ENCODE measurements at places on chromosomes 3 and 15.

- no peak for DNase-seq
Observed at GRCh38 chr3:44957986-44958385, 18.0 kb downstream of the ZDHHC3 start.

DNA sequence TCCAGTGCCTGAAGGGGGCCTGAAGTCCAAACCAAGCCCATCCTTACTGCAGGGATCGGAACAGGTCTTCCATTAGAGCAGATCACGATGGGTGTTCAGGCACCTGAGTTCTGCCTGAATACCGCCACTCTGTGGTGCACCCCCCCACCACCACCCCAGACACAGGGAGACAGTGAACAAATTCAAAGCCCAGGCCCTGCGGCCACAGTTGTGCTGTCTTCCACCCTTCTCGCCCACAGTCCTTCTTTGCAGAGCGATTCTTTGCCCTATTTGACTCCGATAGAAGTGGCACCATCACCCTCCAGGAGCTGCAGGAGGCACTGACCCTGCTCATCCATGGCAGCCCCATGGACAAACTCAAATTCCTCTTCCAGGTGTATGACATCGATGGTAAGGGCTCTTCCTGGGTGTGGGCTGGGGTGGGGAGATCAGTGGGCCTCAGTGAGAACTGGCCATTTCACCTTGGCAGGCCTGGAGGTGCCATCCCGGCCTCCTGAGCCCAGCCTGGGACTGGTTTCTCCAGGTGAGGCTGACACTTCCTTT lies 13.6 kb downstream of the NOX5 start:
- DNase-seq, result no peak

GRCh38 chr3:133984975-133985374 lies 44.8 kb downstream of the SLCO2A1 start:
- no peak for DNase-seq

DNA sequence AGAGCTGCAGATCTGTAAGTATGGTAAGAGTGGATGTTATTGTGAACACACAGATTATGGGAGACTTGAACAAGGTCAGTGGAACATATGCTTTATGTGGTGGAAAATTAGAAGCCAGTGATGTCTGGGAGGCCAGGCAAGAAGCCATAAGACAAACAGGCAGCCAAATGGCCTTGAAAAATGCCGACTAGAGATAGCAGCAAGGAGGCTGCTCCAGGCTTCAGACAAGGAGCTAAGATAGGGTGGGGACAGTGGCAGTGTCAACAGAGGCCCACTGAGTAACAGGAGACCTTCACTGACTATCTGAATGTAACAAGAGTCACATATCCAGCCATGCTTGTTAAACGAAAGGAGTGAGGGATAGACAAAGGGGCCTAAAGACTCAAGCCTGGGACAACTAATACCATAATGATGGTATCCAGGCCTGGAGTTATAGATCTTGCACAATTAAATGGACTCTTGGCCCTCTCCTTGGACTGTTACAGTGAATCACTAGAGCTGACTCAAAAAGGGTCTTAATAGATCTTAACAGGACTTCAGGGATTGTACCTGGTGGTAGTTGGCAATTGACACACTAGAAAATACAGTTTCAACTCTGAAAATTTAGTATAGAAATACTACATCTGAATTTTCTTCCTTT lies 50.6 kb downstream of the CFAP20DC start:
- no peak for DNase-seq

DNA sequence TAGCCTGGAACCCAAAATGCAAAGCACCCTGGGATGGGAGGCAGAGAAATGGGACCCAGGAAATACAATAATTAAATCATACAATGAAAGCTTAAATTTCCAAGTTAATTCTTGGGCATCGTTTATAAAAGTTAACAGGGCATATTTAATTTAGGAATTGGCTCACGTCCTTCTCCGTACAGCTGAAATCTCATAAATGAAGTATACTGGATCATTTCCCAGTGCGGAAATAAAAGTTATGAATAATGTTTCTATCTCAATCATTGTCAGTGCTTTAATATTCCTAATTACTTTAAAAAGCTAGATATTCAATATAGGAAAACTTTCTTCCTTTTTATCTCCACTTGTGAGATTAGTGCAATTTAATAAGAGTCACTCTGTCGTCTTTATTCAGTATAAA lies 164.0 kb downstream of the MEGF11 start:
- DNase-seq, result no peak

- peak; percentile 76 for DNase-seq
Observed at GRCh38 chr15:66946578-66947164, 118.7 kb upstream of the SMAD3 start.

- DNase-seq, result no peak
Observed at GRCh38 chr3:60650171-60650570, 601.1 kb downstream of the FHIT start.

GRCh38 chr15:31852933-31853799 lies 177.1 kb upstream of the CHRNA7 start:
- no peak for DNase-seq

GRCh38 chr3:36408146-36408545 lies 27.8 kb downstream of the STAC start:
- no peak for DNase-seq

- no peak for DNase-seq
Observed at GRCh38 chr3:140391061-140391460, 286.8 kb upstream of the TRIM42 start.

DNA sequence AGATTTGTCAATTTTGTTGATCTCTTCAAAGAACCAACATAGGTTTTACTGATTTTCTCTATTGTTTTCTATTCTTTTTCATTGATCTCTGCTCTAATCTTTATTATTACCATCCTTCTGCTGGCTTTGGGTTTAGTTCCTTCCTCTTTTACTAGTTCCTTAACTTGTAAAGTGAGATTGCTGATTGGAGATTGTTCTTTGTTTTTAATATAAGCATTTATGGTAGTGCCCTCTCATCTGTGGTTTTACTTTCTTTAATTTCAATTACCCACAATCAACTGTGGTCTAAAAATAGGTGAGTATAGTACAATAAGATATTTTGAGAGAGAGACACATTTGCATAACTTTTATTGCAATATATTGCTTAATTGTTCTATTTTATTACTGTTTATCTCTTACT lies 13.2 kb upstream of the CLRN1 start:
- DNase-seq, result no peak

DNA sequence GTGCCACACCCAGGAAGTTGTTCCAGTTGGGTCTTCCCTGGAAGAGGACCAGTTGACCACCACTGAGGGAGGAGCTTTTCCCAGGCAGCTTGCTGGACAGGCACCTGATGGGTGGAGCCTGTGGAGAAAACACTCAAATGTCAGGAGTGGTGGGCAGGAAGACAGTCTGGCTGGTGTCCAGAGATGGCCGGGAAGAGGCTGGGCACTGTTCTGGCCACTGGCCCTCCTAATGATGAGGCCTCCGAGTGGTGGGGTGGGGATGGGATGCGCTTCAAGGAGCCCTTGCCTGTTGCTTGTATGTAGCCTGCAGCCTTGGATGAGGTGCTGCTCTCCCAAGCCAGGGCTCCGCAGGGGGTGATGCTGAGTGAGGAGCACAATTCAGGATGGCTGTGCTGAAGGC lies 12.3 kb downstream of the PLEKHO2 start:
- no peak for DNase-seq

GRCh38 chr15:25600751-25601150 lies 161.9 kb upstream of the UBE3A start:
- DNase-seq, result no peak

GRCh38 chr3:74591342-74591741 lies 23.1 kb downstream of the CNTN3 start:
- no peak for DNase-seq

DNA sequence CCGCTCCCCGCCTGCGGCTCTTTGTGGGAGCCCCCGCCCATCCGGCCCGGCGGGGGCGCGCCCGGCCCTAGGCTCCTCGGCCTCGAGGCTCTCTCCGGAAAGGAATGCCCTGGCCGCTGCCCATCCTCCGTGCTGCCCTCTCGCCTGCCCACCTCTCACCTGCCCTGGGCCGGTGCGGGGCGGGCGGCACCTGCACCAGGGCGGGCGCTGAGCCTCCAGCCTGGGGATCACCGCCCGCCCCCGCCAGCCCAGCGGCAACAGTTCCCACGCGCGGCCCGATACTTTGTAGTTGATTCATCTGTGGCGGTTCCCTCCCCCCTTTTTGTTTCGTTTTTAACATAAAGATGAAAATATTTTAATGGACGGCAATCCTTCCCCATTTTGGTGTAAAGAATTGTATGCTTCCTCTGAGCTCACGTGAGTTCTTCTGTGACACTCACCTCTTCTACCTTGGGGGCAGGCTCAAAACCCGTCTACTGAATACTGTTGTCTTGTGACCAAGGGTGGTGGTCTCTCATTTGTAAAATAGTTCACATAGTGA lies 1.9 kb downstream of the KLF13 start:
- no peak for DNase-seq

DNA sequence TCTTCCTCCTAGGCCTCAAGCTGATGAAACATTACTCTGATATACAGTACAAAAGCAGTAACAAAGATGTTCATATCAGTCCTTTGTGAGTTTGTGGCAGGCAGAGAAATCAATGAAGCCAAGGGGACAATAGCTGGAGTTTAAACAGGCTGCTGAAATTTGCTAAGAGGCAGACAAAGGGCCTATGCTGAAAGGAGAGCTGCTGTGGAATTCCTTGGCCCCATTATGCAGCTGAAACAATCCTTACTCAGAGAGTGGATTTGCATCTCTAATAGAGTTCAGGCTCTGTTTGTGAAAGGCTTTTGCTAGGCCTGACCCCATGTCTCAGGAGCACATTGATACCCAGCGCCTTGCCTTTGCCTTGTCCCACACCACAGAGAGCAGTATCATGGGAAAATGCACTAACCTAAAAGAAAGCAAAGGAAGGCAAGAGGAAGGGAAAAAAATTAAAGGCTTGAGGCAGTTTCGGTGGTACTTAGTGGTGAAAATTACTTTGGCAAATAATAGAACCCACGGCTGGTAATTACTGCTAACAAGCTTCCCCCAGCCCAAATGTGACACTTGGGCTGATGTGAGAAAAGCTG lies 195.0 kb upstream of the EPHA3 start:
- DNase-seq, result peak; percentile 90

DNA sequence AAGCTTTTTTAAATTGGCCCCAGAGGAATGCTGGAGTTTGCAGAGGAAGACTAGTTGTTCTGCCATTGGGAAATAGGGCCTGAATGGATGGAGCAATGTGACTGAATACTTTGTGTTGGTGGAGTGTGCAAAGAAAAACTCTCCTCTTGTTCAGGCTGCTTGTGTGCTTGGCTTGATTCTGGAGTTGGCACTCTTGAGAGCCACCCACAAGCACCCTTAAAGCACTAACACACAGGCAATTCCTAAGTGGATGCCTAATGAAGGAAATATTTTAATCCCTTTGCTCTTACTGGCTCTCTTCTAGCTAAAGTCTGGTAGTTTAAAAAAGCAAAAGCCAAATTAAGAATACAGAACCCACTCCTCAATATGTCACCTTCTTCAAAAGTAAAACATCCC lies 304.4 kb upstream of the C2CD4B start:
- no peak for DNase-seq

DNA sequence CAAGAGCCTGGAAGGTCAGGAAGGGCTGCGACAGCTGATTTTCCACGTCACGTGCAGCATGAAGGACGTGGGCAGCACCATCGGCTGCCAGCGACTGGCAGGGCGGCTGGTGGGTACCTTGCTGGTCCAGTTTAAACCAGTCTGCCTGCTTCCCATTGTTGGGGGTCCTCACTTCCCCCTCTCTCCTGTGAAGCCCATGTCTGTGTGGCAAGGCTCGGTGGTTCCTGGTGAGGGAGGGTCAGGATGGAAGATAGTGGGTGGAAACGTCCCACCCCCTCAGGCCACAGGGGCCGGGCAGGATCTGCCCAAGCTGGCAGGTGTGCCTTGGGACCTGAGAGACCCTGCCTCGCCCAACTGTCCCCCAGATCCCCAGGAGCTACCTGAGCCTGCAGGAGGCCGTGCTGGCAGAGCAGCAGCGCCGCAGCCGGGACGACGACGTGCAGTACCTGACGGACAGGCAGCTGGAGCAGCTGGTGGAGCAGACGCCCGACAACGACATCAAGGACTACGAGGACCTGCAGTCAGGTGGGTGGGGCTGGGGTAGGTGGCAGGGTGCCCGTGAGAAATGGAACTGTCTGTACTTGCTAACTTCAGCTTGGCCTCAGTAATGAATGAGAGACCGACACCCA lies 108.2 kb downstream of the LRRK1 start:
- no peak for DNase-seq

DNA sequence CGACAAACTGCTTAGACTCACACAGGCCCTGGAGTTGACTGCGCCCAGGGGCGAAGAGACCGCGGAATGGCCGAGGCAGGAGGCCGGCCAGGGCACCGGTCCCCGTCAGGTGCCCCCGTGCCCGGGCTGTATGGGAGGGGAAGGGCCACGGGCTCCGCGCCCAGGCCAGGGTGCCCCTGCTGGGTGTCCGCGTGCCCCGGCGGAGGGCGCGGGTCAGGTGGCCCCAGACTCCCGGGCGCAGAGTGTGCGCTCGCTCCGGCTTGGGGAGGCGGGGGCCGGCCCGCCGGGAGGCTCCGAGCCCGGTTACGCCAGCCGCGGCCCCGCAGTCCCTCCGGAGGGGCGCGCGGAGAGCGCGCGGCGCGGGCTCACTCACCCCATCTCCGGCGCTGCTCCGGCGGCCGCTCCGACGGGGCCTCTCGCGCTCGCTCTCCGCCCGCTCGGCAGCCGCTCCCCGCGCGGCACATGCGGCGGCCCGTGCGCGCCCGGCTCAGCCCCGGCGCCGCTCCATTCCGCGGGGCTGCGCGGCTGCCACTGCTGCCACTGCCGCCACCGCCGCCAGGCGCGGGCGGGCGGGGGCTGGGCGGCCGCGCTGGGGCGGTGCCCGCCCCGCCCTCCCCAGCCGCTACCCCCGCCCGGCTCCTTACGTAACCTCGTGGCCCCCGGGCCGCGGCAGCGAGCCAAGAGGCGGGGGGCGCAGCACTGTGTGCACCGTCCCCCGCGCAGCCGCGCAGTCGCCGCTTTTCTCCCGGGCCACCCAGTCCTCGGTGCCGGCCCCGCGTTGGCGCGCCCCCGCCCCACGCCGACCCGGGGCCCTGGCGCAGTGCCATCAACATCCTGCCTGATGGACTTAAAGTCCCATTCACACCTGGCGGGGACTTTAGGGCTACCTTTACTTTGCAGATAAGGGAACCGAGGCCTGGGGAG lies at the start of gene HOMER2:
Gene HOMER2, minus strand, starts transcription at position 563 of the 924 bp plus-strand sequence. Its CDS starts 185 bp downstream, at position 378.
- peak; percentile 40 for DNase-seq

- no peak for DNase-seq
Observed at GRCh38 chr3:107560166-107560565, 37.4 kb downstream of the BBX start.

DNA sequence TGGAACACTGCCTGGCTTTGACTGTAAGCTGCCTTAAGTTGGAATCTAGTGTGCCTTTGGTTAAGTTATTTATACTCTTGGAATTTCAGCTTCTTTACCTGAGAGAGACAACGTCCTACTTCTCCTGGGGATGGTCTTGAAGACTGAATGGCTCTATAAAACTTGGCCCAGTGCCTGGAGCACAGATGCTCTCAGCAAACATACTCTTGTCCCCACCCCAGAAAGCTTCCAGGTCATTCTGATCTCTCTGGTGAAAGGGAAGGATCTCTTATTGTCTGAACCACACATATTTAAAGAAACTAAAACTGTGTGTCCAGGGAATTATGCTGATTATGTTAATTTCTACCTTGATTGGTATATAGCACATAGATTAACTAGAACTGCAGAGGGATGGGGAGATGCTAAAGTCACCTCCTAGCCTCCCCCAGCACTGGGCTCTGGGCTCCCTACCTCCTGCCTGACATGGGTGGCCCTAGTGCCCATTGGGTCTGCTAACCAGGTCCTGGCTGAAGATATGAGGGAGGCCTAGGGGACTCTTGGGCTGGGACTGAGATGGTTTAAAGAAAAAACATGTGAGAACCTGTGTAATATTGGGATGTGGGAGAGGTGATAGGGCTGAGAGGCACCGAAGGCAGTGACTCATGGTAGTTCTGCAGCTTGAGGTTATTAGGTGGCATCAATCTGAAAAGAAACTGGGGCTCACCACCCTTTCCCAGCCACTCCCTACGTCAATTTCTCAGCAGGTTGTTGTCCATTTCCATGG lies 171.0 kb downstream of the RPLP1 start:
- no peak for DNase-seq
